ENCODE measurements at places on chromosomes 7 and 10. TPM values are rescaled to one million over a fixed set of nuclear protein-coding genes. Genes with fewer than 3 reads are reported as not detected.

DNA sequence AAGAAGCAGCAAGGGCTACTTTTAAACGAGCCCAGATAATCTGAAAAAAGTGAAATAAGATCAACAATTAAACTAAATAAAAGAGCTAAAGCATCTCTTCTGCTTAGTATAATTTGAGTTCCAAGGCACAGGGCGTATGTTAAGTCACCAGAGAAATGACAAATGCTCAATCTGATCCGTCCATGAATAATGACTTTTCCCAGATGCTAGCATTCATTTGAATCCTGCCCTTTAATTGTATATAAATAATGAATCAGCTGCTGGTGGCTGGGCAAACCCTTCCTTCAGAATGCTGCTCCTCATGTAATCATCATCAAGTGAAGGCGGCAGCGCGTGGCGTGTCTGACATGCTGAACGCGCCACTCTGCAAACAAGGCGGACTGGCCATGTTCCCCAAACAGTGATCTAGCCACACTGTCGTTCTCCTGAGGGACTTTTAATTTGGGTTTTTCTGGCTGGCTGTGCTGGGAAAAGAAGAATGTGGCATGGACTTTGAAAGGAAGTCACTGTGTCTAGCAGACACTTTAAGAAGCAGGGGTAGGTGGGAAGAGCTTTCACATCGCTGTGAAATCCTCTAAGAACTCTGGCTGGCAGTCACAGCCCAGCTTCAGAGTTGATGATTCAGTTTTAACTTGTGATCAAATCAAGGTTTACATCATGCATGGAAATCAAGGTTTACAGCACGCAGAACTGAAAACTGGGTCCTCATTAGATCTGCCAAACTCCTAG, 70.7 kb downstream of the BEND7 start:
- no peak for DNase-seq

- DNase-seq: no peak
Measured at GRCh38 chr7:78063758-78064157, 265.2 kb downstream of the PHTF2 start.

- DNase-seq: no peak
Measured at GRCh38 chr7:151769188-151769821, 107.6 kb downstream of the PRKAG2 start.

DNA sequence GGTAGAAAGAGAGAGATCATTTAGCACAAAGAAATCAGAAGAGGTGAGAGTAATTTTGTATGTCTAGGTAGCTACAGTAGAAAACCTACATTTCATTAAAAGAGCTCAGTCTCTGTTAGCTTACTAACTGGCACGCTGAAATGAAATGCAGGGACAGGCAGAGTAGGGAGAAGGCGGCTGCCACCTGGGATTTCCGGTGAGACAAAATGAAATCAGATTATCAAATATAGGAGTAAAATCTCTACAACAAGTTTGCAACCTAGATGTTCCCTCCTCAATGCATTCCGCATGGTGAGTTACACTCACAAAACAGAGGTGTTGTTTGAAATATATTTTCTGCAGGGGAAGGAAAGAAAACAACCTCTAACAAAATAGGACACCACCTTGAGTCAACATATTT, 55.9 kb downstream of the VOPP1 start:
- DNase-seq: no peak

- no peak for DNase-seq
Measured at GRCh38 chr7:43906331-43907010, at the start of gene URGCP. Gene URGCP, minus strand, starts transcription at chr7:43906596. Its CDS starts 21 bp downstream, at chr7:43906575.

GRCh38 chr7:110157631-110158362, 933.1 kb upstream of the LRRN3 start:
- DNase-seq: no peak

GRCh38 chr7:98907570-98907969, 29.2 kb downstream of the TRRAP start:
- no peak for DNase-seq

DNA sequence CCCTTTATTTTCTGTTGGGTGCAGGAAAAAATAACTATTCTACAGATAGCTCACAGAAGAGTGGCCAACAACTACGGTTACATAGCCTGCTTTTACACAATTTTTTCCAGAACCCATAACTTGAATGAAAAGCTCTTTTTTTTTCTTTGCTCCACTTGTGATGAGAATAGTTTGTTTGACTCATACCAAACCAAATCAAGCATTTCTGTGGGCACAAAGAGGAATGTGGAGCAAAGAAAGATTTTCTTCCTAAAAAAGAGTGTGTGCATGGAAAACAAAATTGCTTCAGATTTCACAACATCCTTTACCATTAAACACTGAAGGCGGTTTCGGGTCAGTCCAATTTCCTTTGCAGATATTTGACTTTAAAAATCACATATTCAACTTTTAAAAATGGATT, 54.8 kb upstream of the RAB11FIP2 start:
- no peak for DNase-seq

DNA sequence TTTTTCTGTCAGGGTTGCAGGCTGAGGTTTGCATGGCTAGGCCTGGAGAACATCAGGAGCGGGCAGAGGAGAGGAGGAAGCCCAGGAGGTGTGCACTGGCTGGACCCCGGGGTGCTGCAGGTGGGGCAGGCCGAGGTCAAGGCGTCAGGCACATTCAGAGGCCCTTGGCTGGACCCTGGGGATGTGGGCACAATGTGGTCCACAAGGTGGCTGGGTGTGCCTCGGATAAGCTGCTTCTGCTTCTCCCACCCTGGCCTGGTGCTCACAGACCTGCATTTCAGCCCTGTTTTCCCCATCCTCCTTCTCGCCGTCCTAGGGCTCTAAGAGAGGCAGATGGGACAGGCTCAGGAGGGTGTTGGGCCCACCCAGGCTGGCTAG, 108.2 kb downstream of the ADCY1 start:
- DNase-seq: no peak

Gene COL13A1
- total RNA-seq: 5.9 TPM

Gene MYH16
- 0.57 TPM for total RNA-seq

Gene CLRN3
- total RNA-seq: 0.39 TPM

Gene CALML5
- total RNA-seq: not detected
